Cerebellar nuclear complex (tissue), 1 donor: ENCODE measurements at places on chromosomes 3 and 15.
A peak's percentile ranks its signal among the peaks of the same experiment; 100 is the strongest.

GRCh38 chr3:159776779-159777178, 211.9 kb upstream of the IL12A start:
- no peak for DNase-seq

DNA sequence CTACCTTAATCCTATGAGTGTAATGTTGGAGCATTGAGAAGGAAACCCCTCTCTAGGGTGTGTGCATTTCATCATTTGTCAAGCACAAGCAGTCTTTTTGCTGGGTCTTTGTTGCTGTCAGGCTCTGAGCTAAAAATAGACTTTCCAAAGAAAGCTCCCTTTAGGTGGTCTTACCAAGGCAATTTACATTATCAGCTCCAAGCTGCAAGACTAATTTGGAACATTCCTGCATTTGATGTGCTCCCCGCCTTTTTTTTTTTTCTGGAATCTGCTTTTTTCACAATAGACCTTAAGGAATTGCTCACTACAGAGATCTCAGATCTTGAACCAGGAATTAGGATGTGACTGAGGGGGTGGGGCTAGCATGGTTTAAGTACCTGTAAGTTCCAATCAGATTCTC, 60.6 kb upstream of the STAC start:
- DNase-seq: no peak

- no peak for DNase-seq
These were observed 28.4 kb downstream of the GRIP2 start for GRCh38 chr3:14511623-14512280.

DNA sequence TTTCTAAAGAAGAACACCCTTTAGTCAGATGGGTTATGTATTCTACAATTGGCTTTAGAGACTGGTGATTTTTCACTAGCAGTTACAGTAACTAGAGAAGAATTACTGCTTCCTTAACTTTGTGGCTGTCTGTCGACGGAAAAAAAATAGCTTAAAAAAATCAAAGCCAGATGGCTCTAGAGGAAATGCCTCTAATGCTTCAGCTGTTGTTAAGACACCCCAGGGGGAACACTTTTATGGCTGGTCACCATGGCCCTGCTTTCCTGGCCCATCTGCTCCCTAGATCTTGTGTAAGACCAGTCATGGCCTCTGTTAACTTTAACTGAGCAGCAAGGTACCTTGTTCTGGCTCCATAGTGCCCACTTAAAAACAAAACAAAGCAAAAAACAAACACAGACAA, 198.6 kb upstream of the PLSCR5 start:
- no peak for DNase-seq

DNA sequence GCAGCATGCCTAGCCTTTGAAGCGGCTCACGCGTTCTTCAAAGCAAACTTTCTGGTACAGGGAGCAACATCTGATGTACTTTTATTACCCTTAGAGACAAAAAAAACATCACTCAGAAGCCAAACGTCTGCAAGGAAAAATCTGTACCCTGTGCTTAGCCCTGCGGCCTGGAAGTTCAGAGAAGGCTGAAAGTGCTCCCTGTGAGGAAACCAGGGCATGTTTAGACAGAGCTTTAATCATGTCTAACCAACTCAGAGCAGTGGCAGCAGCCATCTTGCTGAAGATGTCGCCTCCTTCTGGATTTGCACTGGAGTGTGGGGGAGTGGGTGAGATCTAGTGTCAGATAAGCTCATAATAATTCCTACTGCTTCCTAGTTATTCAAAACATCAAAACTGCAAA, 170.4 kb downstream of the P3H2 start:
- DNase-seq: no peak

DNA sequence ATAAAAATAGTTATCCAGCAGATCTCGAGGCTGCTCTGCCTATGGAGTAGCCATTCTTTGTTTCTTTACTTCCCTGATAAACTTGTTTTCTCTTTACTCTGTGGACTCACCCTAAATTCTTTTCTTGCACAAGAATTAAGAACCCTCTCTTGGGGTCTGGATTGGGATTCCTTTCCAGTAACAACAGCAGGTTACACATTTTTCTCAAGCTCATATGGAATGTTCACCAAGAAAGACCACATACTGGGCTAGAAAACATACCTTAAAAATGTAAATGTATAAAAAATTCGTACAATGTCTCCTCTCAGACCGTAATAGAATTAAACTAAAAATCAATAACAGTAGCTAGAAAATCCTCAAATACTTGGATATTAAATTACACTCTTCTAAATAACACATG, 299.2 kb downstream of the CNTN3 start:
- DNase-seq: no peak

- no peak for DNase-seq
These were observed 215.1 kb downstream of the TIGIT start for GRCh38 chr3:114508976-114509375.

GRCh38 chr15:62512904-62513303, 347.8 kb upstream of the C2CD4B start:
- no peak for DNase-seq

- DNase-seq: no peak
These were observed 137.8 kb downstream of the DMXL2 start for GRCh38 chr15:51484781-51485180.

DNA sequence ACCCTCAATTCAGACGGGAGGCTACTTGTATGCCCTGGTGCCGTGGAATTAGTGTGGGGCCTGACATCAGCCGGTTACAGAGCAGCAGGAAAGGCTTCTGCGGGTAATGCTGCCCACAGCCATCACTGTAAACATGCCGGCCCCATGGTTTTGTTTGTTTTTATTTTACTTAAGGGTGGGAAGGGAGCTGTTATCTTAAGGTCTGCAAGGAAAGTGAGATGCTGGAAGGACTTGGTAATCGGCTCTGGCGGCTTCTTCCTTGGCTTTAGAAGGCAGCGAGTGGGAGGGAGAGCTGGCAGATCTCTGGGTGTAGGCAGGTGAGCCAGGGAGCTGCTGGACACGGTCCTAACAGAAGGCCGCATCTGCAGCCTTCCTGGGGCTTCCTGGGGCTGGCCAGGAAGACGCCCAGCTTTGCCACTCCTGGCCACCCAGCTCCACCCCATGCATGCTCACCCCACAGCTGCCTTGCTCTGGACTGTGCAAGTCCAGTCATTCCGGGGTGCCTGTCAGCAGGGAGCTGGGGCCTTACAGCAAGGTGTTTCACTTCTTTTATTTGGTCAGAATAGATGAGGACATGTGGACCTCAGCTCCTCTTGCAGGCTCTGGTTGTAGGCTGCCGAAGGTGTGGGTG, 54.1 kb upstream of the FURIN start:
- no peak for DNase-seq

- DNase-seq: no peak
These were observed 17.6 kb upstream of the EPHB3 start for GRCh38 chr3:184543843-184544512.

DNA sequence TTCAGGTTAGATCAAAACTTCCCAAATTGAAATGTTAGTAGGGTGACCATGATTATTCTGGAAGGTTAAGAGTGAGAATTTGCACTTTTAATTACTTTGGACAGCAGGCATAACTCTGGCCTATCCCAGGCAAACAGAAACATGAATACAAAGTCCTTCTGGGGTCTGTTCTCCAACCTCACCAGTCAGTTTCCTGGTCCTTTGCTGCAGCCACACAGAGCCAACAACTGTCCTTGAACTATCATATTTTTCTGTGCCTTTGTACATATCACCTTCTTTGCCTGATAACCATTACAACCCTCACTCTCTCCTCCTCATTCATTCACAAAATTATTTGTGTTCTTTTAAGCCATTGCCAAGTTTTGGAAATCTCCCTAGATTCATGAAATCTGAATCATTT, 126.0 kb upstream of the GBE1 start:
- DNase-seq: no peak

GRCh38 chr3:23916152-23916885, 471 bp downstream of the NKIRAS1 start:
- peak; percentile 48 for DNase-seq

DNA sequence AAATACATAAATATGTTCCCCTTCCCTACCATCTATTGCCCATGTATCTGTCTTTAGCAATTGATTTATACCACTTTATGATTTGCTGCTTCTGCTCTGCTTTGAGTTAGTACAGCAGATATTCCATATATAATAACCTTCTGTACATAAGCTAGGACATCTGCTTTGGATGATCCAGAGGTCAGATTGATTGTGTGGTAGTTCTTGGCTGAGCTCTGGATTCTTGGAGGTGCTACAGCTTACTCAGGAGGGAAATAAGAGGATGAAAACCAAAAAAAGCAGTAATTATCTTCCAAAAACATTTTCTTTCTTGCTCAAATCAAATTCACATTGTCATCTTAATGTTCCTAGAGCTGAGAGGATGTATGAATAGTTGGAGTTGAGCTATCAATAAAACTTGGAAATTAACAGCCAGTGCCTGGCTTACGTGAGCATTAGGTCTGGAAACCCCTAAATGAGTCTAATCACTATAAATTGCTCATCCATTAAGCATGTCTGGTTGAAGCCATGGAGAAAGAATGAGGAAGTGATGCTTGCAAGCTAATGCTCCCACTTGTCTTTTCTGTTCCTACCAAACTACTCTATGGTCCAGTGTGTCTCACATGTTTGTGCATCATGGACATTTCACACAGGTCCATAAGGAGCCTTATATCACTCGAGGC, 36.3 kb upstream of the TMEM42 start:
- no peak for DNase-seq

GRCh38 chr15:39118510-39118909, 462.4 kb upstream of the THBS1 start:
- no peak for DNase-seq

- no peak for DNase-seq
These were observed 128.0 kb upstream of the PRICKLE2 start for GRCh38 chr3:64353226-64353625.

- no peak for DNase-seq
These were observed 36.2 kb downstream of the ZNF589 start for GRCh38 chr3:48276911-48277641.

DNA sequence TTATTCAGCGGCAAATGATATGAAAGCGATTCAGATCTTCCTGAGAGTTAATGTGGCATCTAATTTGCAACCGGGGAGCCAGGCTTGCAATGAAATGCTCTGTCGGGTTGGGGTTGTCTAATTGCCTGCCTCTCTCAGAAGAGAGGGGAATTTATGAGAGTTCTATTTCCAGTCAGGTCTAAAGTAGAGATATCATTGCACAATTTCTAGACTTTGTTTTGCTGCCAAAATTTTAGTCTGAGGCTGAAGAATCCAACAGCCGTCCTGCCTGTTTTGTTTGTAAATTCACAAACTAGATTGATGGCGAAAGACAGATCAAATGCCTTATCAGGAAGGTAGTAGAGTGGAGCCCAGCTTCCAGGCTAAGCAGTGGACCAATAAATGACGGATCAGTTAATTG, 610 bp downstream of the LIPC start:
- DNase-seq: no peak

GRCh38 chr3:30073622-30074021, 532.8 kb upstream of the TGFBR2 start:
- no peak for DNase-seq
